ENCODE measurements at places on chromosomes 2 and 18. TPM values are rescaled to one million over a fixed set of nuclear protein-coding genes. Genes with fewer than 3 reads are reported as not detected.
A peak's percentile ranks its signal among the peaks of the same experiment; 100 is the strongest.

- no peak for DNase-seq
Measured at GRCh38 chr2:180705122-180705521, 275.3 kb upstream of the UBE2E3 start.

- DNase-seq = no peak
Measured at GRCh38 chr2:241863536-241863954, 4.9 kb upstream of the PDCD1 start.

DNA sequence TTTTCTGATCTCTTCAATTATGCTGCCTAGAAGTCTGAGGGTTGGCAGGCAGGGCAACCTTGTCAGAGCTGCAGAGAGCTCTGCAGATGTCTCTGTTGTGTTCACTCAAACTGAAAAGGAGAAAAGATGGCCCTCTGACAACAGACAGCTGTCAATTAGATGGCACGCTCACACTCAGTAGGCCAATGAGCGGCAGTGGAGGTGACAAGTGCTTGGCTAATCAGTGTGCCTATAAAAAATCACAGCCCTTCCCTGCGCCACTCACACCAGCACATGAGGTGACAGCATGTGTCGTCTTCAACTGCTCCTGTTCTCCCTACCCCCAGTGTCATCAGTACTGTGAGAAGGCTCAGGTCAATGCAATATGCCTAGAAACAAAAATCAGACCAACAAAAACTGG lies 203.9 kb downstream of the TCF4 start:
- DNase-seq = no peak

- DNase-seq = no peak
Measured at GRCh38 chr2:181120625-181121024, 140.2 kb downstream of the UBE2E3 start.

- no peak for DNase-seq
Measured at GRCh38 chr2:191499874-191500565, 177.9 kb upstream of the NABP1 start.

DNA sequence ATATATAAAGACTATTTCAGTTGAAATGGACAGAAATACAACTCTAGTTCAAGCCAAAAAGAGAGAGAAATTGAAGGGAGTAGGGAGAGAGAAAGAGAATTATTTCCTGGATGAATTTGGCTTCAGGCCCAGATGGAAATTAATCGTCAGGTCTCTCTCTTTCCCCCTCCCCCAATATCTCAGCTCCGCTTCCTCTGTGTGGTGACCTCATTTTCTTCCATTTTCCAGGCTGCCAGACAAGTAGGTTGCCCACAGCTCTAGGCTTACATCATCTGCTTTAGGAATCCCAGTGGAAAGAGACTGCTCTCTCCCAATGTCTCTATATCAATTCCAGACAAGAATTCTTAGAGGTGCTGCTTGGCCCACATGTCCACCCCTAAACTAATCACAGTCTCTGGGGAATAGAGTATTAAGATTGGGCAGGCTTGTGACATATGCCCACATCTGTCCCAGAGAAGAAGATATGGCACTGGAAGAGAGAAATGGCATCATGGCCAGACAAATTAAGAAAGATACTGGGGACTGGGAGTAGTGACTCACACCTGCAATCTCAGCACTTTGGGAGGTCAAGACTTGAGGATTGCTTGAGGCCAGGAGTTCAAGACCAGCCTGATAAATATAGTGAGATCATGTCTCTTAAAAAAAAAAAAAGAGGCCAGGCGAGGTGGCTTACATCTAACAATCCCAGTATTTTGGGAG lies 37.2 kb upstream of the CFAP36 start:
- no peak for DNase-seq

- peak; percentile 68 for DNase-seq
Measured at GRCh38 chr2:218329027-218329825, 27.4 kb upstream of the CATIP start.

DNA sequence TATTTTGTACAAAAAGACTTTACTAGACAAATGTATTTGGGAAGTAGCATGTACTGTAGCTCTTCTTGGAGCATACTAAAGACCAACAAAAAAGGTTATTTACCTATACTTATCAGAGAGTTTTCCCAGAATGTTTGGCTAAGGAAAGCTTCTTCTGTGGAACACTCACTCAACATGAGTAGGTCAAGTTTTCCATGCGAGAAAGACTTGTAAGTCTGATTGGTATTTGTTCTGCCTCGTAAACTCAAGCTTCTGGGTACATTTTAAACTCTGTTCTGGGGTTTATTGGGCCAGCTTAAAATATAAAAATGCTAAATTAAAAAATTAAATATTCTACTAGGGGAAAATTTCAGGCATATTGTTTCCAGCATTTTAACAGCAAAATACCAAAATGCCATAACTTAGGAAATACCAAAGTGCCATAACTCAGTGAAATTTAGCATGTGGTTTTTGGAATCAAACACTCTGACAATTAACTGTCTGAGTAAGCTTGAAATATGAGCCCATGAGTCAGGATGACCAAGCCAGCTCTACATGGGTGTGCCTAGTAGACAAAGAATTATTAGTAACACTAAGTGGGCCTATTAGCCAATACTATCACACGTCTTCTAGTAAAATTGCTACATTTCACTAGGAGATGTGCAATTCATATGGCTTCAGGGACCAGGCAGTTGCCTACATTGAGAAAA lies 47.3 kb upstream of the SERPINE2 start:
- no peak for DNase-seq

- DNase-seq = no peak
Measured at GRCh38 chr2:197857476-197858107, 53.2 kb downstream of the PLCL1 start.

GRCh38 chr2:121129692-121130091 lies 155.3 kb downstream of the TFCP2L1 start:
- no peak for DNase-seq

DNA sequence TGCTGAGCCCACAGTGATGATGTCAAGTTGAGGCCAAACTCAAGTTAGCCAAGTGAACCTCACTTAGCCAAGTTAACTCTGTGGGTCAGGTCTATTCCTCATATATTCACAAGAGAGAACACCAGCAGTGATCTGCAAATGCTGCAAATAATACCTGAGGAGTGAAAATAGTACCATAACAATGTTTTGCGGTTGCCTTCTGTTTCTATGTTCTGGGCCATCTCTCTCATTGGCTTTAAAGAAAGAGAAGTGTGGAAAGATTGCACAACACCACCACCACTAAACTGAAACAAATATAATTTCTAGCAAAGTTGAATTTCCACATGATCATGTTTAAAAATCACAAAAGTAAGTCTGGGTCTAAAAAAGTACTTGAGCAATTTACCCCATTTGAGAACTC lies 211.1 kb upstream of the GALNT5 start:
- DNase-seq = no peak

- no peak for DNase-seq
Measured at GRCh38 chr2:219638948-219639755, 11.7 kb downstream of the SLC4A3 start.

WDPCP gene
- 7.8 TPM for total RNA-seq

NEU2 gene
- not detected for total RNA-seq

KCNIP3 gene
- total RNA-seq = 16.7 TPM

AMER3 gene
- total RNA-seq = 0.06 TPM

CROCC2 gene
- total RNA-seq = not detected

UGT1A3 gene
- not detected for total RNA-seq

MAP3K19 gene
- not detected for total RNA-seq

CIDEA gene
- not detected for total RNA-seq

All from esophagus muscularis mucosa (tissue), 4 donors.